Aorta (tissue), 5 donors: ENCODE measurements at places on chromosomes 13 and 19.
A peak's percentile ranks its signal among the peaks of the same experiment; 100 is the strongest.

DNA sequence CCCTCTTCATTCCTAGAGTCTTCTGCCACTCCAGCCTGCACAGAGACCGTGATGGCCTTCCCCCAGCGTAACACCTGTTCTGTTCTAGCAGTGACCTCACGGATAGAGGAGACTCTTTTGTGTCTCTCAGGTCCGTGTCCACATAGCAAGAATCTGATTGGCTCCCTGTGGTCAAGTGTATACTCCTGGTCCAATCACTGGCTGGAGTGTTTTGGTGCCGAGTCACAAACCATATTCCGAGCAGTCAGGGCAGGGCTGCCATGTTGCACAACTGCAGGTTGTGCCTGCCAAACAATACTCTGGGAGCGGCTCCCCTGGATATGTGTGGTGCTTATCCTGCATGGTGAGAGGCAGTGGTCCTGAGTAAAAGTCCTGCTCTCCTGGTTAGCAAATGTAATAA, 402.4 kb downstream of the KCNRG start:
- DNase-seq: no peak

GRCh38 chr13:76446191-76446590, 440.0 kb downstream of the KCTD12 start:
- no peak for DNase-seq

- DNase-seq: no peak
Observed at GRCh38 chr13:42544246-42544926, 29.6 kb upstream of the TNFSF11 start.

- no peak for DNase-seq
Observed at GRCh38 chr13:113906571-113906970, 42.7 kb upstream of the GAS6 start.

GRCh38 chr19:5083547-5083965, 114.6 kb downstream of the KDM4B start:
- DNase-seq: peak; percentile 77

DNA sequence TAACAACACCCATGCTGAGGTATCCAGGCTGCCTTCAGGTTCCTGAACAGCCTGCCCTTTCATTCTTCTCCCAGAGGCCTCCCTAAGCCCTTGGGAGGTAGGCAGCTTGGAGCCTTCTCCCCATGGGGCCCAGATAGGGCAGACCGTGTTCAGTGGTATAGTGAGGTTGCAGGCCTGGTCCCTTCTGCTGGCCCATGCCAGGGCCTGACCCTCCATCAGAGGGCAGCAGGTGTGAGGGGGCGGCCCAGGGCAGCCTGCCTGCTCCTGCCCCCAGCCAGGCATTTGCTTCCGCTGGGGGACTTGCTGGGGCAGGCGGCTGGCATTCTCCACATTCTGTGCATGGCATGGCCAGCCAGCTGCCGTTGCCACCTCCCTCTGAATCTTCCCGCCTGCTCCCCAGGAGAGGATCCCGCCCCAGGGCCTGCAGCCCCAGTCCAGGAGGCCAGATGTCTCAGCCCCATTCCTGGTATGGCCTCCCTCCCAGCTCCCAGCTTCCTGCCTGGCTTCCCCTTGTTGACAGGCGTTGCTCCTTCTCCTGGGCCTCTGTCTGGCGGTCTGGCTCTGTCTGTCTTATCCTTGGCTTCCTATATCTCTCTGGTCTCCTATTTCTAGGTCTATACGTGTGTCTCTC, 8.9 kb downstream of the CIC start:
- DNase-seq: peak; percentile 78

- no peak for DNase-seq
Observed at GRCh38 chr19:8336660-8337059, 6.4 kb downstream of the KANK3 start.

DNA sequence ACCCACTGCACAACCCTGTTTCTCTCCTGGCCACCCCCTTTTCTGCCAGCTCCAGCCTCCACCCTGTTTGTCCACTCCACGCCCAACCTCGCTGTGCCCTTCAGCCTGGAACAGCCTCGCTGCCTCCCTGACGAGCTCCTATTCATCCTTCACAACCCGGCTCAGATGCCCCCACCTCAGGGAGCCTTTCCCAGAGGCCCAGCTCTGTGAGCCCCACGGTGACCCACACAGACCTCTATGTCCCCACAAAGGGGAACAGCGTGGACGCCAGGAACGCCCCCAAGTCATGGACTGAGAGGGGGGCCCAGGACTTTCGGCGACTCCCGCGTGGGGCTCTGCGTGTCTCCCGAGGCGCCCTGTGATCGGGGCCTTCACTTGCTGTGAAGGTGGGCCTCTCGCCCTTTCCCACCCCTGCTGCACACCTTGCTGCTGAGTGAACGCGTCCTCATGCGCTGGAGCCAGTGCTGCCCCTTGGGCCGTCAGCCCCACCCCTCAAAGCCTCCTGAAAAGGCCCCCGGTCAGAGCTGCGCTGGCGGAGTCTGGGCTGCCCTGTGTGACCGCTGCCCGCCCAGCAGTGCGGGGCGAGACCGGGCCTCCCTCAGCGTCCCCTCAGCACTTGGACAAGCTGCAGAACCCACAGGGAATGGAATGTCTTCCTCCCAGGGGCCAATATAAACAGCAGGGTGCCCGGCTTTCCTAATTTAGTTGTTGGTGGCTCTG, 40.0 kb downstream of the ADPRHL1 start:
- DNase-seq: peak; percentile 90

DNA sequence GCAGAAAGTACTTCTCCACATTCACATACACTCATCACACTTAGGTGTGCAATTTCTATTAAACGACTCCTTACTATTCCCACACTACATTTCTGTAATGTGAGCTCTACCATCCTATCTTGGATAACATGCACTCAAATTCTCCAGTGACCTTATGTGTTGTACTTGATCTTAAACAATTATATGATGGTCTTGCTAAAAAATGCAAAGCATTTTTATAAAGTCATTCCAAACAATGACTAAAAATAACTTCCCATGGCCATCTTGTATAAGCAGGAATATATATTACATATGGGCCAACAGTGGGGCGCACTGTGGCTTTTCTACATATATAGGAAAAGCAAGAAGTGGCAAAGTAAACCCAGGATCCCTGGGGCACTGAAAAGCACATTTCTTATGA, 155.5 kb downstream of the FLT1 start:
- DNase-seq: no peak

- DNase-seq: no peak
Observed at GRCh38 chr19:17944301-17944700, 11.5 kb downstream of the CCDC124 start.

DNA sequence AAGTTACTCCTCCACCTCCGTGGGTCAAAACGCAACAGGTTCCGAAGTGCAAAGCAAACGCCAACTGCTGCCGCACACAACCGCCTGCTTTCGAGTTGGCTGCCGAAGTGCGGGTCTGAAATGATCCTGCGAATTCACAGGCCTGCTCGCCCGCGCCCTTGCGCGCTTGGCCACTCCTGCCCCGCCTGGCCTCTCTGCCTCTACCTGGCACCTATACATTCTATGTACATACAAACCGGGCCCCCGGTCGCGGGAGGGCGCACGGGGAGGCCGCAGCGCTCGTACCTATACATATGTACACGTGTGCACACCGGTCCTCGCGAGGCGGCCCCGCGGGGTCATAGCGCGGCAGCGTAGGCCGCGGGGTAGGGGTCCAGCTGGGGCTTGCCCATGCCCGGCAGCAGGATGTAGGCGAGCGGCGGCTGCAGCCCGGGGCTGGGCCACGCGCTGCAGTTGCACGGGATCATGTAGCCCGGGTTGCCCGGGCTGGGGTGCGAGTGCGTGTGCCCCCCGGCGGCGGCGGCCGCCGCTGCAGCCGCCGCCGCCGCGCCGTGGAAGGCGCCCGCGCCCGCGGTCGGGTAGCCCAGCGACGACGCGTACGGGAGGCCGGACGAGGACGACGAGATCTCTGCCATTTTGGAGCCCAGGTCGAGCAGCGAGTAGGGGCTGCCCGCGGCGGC, 1.3 kb downstream of the SOX21 start:
- no peak for DNase-seq

DNA sequence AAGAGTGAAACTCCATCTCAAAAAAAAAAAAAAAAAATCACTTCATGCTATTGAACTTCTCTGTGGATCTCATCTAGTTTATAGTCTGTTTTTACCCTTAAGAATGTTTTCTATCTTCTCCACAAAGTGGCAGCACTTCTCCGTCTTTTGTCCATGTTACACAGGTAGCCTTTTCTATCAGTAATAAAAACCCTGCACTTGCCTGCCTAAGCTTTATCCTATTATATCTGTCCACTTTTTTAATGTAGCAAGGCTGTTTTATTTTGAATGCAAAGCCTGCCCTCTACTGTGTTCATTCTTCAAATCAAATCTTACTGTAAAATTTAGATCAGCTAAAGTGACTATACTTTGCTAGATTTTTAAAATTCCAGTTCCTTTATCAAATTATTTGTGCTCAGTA, 124.0 kb downstream of the STOML3 start:
- no peak for DNase-seq

DNA sequence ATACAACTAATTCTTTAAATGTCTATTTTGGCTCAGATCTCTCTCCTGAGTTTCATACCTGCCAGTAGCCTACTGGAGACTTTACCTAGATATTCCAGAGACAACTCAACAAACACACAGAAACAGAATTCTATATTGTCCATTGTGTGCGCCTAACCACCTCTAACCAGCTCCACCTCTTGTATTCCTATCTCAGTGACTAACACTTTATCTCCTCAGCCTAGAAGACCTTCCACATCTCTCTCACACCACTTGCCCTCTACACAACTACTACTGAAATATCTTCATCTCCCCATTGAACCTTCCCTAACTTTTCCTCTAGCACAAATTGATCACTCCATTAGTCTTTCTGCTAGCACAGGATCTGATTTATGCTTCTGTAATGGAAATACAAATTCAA, 6.7 kb downstream of the VWA8 start:
- DNase-seq: no peak

DNA sequence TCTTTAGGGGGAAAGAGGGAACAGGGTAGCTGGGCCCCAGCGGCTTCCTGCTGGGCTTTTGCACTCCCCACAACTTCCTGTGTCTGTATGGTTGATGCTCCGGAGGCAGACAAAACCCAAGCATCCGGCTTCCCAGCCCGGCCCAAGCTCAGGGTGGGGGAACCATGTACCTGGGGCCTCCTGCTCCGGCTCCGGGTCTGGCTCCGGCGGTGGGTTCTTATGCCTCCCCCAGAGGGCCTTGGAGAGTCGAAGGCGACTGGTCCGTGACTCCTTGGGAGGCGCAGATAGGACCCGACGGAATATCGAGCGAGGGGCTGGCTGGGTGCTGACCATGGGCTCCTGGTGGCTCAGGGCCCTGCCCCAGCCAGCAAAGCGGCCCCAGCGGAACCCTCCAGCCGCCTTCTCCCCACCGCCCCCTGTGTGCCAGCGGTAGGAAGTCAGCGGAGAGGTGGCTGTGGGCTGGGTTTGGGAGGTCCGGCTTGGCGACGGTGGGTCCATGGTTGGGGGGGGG, 428 bp downstream of the RASAL3 start:
- DNase-seq: no peak

- DNase-seq: peak; percentile 20
Observed at GRCh38 chr19:47123406-47123805, 7.2 kb upstream of the SAE1 start.

DNA sequence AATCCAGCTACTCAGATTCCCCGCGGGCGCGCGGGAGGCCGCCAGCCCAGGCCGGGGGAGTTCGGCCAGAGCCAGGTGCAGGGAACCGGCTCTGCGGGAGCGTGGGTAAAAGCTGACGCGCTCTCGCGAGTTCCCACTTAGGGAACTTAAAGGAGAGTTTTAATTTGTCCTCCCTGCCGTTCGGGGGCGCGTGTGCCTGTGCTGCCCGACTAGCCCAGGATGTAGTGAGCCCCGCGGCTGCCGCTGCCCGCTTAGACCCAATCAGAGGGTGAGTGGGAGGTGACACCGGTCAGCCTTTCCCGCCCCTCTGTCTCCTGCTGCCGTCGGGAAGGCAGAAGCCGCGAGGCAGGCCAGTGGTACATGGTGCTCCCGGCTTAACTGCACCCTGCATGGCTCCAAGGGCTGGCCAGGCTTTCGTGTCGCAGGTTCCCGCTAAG, 36.0 kb upstream of the NEK3 start:
- DNase-seq: peak; percentile 94

GRCh38 chr13:74574964-74575728, 440.9 kb upstream of the KLF12 start:
- no peak for DNase-seq

DNA sequence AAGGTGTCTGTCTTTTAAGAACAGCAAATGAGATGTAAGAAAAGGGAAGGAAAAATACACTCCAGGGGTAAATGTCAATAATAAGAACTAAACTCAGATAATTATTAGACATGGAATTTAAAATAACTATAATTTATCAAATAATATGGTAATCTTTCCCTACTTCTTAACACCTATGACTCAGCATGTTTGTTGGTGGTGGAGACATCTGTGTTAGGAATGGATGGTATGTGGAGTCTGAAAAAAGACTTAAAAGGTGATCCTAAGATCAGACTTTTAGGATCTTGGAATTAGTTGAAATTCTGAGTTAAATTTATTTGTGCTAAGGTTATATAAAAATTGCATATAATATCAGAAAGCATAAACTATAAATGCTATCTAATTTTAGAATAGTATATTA, 915.1 kb downstream of the SLITRK5 start:
- DNase-seq: no peak

DNA sequence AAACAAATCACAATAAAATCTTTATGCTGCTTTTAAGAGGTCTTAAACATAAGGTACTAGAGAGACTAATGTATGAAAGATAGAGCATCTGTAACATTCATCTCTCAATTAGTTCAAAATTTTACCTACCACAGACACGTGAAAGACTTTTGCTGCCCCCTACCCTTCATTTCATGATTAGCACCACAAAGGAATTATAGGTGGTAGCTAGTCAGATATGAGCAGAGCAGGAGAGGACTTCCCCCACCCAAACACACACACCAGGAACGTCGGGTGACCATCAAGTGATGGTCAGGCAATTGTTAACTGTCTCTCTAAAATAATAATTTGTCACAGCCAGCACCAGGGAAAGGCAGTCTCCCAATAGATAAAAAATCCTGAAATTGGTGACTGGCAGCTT, 1531.7 kb upstream of the SPRY2 start:
- DNase-seq: no peak

- DNase-seq: no peak
Observed at GRCh38 chr19:5335593-5335992, 5.0 kb downstream of the PTPRS start.

GRCh38 chr13:98721825-98722510, 30.5 kb downstream of the SLC15A1 start:
- no peak for DNase-seq

- no peak for DNase-seq
Observed at GRCh38 chr19:47711652-47712242, 1.5 kb upstream of the EHD2 start.

- no peak for DNase-seq
Observed at GRCh38 chr19:46995492-46995891, 24.1 kb upstream of the NPAS1 start.

GRCh38 chr19:18939922-18940768, 872 bp downstream of the HOMER3 start:
- peak; percentile 76 for DNase-seq

- DNase-seq: peak; percentile 58
Observed at GRCh38 chr19:49447485-49448431, 3.9 kb downstream of the PIH1D1 start.

- DNase-seq: no peak
Observed at GRCh38 chr19:53101518-53101917, 1.7 kb downstream of the ZNF160 start.
